ENCODE measurements at places on chromosomes 7 and 10.

- DNase-seq = no peak
Measured at GRCh38 chr7:154649434-154649833, 353.5 kb downstream of the PAXIP1 start.

DNA sequence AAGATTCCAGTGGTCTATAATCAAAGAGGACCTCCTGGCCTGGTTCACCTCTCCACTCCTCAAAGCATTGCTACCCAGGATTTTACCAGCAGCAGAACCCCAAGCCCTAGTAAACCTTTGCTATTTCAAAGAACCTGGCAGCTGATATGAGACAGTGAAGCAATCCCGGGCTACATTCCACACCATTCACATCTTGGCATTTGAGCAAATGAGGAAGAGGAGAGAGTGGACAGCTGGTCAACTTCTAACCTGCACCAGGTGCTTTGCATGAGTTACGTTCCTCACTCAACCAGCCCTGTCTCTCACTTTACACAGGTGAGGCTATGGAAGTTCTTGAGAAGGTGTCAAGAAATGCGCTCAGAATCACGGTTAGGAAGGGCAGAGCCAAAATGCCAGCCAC lies 1.1 kb downstream of the CCDC3 start:
- no peak for DNase-seq

- no peak for DNase-seq
Measured at GRCh38 chr7:50591480-50592438, 26.6 kb upstream of the DDC start.

DNA sequence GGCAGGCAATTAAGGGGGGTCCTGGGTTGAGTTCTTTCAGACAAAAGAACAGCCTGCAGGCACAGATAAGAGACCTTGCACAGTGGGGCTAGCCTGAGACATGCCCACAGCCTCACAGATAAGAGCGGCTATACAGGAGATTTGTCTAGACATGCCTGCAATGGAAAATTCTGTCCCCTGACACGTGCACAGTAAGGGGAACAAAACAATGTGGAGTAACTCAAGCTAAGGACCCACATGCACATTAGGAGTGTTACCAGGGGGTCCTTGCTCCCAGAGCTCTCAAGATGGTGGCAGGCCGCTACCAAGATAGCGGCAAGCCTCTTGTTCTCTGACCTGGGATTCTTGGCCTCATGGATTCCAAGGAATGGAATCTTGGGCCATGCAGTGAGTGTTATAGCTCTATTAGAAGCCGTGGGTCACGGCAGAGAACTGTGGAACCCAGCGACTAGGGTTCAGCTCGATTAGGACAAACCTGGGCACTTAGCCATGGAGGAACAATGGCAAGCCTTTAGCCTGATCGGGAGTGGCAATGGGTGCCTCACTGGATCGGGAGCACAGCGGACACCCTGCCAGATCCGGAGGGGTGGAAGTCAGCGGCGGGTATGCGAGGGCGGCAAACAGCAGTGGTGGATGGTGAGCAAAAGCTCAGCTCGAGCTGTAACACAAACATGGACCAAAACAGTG lies 196.9 kb downstream of the CCSER2 start:
- DNase-seq = no peak

All from naive B cell (primary cell).